ENCODE measurements at places on chromosomes 11 and 22.

DNA sequence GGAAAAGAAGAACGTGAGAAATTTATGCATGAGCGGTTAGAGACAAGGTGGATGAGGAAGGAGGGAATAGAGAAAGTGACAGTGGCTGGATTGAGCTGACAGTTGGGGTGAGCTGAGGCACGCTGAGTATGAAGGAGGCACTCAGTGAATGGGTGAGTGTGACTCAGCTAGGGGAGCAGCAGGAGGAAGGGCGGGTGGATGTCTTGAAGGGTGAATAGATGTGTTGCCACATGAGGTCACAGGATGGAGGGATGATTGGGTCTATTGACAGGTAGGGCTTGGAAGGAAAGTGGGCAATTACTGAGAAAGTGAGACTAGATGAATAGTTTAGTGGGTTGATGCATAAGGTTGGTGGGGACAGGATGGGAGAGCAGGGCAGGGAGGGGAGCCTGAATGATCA is 8.0 kb downstream of the IFITM10 start:
- no peak for DNase-seq

DNA sequence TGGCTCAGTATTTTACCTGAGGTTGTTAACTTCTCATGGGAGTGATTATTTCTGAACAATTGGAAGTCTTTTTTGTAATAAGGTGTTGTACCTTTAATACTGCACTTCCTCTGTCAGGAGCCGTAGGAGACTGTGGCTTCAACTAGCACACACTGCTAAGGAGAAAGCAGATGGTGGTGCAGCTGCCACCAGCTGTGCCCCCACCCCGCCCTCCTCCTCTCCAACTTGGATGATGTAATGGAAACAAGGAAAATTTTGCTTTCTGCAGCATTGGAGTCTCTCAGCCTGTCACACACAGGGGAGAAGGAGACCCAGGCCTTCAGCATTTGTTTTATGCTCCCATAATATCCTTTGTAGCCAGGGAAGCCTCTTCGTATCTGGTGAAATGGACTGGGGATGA is 91.2 kb downstream of the TEAD1 start:
- DNase-seq = no peak

DNA sequence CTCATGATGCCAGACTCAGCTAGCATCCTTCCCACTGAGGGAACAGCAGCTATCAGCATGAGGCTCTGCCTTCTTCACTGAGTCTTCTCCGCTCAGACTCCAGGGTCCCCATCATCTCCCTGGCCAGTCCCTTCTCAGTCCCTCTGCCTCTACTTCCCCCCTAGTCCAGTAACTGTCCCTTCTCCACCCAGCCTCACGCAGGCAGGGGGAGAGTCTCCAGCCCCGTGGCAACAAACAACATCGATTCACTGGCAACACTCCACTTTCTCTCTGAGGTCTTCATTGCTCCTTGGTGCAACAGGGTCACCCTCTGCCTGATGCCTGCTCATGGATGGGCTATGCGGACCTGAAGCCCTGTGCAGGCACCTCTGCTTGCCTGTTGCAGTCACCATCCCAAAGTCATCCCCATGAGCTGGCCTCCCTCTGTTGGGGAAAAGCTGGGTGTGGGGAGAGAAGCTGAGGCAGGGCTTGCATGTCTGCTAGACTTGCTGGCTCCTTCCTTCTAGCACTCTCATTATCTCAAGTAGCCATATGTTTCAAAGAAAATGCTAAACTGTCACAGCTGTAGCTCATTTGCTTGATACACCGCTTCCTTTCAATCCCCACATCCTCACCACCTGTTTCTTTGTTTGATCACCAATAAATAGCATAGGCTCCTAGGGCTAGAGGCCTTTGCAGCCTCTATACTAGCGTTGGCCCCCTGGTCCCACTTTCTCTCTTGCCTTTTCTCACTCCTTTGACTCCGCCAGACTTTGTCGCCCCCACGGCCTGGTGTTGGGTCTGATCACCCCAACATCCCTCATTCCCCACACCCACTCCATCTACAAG is 4.3 kb upstream of the BCR start:
- DNase-seq = no peak

GRCh38 chr11:27209562-27210005 is 153.4 kb downstream of the CCDC34 start:
- no peak for DNase-seq

GRCh38 chr22:19696504-19697276 is 17.6 kb upstream of the SEPTIN5 start:
- no peak for DNase-seq

GRCh38 chr22:22881116-22882000 is 6.3 kb upstream of the IGLL5 start:
- no peak for DNase-seq

DNA sequence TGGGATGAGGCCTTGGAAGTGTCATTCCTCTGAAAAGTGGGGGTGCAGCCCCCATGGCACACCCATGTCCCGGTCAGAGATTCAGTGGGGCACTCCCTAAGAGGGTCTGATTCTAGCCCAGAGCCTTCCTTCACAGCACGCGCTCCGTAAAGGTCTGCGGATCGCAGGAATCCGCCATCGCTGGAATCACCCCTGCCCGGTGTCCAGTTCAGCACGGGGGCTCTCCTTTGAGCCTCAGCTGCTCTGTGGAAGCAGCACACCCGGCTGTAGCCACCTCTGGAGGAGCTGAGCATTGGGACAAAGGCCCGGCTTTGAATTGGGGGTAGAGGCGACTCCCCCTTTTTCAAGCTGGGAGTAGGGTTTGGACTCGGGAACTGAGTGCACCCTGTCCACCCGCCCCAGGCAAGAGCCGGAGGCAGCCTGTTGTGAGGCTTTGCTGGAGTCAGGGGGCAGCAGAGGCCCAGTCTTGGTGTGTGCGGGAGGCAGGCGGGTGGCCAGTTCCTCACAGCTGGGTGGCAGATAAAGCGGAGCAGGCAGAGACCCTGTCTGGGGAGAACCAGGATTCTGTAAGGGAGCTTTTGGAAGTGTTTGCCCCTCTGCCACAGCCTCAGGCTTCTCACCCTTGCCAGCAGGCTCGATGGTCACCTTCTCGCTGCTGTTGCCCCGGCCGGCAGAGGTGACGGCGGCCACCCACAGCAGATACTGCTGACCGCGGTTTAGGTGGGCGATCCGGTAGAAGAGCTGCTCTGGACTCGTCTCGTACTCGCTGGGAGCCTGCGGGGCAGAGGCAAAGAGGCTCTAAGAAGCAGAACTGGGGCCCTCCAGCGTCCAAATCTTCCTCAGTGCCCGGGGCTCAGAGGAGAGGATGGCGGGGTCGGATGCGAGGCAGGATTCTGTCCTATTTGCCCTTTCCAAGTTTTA is 115.9 kb downstream of the CEP164 start:
- DNase-seq = no peak

- DNase-seq = no peak
These were observed 37.6 kb downstream of the FZD4 start for GRCh38 chr11:86917589-86917988.

DNA sequence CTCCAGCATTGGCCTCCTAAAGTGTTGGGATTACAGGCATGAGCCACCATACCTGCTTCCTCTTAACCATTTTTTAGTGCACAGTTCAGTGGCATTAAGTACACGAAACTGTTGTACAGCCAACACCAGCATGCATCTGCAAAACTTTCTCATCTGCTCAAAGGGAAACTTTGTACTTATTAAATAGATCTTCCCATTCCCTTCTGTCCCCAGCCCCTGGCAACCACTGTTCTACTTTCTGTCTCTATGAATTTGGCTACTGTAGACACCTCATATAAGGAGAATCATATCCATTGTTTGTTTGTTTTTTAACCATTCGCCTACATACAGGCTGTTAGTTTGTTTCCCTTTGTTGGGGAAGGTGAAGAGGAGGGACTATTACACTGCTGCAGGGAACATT is 6.5 kb upstream of the EP300 start:
- DNase-seq = no peak

DNA sequence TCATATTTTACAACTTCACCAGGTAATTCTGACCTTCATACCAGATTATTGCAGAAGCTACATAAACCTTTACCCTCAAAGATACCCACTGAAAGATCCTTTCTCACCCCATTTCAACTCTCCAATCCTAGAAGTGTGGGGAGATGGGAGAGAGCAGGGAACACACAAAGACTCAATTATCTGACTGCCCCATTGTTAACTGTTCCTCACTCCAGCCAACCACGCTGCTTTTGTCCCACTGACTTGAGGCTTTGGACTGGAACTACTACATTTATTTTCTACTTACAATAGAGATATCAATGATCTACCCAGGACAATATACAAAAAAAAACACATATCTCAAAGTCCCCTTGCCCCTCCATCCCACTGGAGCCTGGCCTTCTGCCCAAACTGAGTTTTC is 44.7 kb upstream of the SLN start:
- no peak for DNase-seq

- no peak for DNase-seq
These were observed 22.1 kb downstream of the OR8G5 start for GRCh38 chr11:124278261-124278660.

DNA sequence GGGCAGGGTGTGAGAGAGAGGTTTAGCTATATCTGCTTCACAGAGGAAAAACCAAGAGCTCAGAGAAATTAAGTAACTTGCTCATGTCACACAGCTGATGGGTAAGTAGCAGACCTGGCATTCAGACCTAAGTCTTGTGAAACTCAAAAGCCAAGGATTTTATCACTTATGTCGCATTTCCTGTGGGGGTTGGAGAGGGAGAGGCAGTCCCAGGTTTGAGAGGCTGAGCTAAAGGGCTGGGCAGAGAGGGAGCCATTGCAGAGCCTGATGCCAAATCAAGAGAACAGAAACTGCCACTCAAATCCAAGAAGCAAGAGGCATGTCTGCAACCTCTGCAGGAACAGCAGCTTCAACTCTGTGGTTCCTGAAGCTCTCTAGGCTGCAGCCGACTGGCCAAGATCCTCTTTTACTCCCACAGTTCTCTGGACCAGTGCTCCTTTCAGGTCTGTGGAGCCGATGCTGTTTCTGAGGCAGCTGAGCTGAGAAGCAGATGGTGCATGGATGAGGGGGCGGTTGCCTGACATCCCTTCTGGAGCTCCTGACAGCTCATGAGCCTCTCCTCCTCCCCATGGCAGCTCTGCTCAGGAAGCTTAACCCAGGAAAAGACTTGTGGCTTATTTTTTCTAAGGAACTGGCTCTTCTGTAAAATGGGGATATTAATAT is 47.6 kb upstream of the NAV2 start:
- DNase-seq = no peak

DNA sequence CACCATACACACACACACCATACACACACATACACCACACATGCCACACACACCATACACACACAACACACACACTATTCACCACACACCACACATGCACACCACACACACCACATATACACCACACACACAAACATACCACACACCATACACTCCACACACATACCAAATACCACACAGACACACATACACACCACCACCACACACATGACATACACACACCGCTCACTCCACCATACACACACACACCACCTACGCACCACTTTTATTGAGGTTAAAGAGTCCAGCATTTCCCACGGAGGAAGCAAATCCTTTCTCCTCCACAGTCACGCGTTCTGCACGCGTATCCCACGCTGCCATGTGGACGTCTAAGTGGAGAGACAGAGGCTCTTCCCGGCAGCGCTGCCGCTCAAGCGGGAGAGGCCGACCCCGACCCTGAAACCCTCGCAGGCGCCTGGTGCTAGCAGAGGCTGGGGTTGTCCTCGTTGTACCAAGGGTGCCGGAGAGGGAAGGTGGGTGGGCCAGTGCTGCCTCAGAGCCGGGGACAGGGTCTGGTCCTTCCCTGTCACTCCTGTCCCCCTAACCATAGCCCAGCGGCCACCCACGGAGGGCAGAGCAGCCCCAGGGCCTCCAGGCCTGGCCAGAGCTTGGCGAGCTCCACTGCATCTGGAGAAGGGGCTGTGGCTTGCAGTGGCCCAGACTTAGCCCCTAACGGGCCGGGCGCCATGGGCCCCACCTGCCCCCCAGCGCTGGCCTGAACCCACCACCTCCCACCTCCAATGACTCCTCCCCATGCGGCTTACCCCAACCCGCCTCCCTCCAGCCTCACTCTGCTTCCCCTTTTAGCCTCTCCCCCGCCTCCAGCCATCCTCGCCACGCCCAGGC is 1495.0 kb downstream of the BRD1 start:
- no peak for DNase-seq

DNA sequence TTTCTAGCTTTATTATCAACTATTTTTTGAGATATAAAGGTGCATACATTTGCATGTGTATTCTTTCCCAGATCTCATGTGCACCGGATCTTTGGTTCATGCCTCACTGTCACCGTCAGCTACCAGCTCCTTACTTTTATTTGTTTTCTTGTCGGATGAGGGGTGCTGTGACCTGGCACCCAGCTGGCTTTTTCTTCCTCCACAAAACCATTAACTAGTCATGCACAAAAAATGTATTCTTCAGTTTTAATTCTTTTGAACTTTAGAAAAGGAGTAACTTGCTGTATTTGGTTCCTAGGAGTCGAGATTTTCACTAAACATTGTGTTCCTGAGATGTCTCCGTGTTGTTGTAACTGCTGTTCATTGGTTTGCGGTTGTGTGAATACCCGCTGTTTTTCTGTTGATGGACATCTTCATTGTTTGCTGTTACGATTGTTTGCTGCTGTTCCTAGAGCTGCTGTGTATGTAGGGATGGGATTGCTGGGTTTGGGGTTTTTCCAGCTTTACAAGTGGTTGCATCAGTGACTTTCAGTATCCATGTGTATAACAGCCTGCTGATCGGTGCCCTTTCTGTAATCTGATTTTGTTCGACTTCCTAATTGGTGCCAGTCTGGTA is 39.4 kb downstream of the MOV10L1 start:
- DNase-seq = no peak

DNA sequence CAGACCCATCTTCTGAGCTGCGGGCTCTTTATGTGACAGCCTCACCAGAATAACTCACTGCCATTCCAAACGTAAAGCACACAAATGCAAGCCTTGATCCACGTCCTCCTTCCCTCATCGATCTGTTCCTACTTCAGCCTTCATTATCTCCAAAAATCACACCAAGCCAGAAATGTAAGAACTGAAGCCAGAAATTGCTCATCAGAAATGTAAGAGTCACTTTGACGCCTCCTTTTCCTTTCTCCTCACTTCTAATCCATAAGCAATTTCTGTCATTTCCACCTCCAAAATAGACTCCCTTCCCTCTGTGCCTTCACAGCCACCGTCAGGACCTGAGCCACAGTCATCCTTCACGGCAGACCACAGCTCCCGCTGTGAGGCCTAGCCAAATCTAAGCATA is 387.3 kb upstream of the B3GAT1 start:
- DNase-seq = no peak

- DNase-seq = no peak
These were observed 97.5 kb upstream of the ANO3 start for GRCh38 chr11:26234451-26234850.

- DNase-seq = no peak
These were observed at the start of gene LARGE2 for GRCh38 chr11:45922425-45923082. Gene LARGE2, plus strand, starts transcription at chr11:45922656. Its CDS starts 227 bp downstream, at chr11:45922883.

- DNase-seq = no peak
These were observed 43.6 kb upstream of the DDX6 start for GRCh38 chr11:118834427-118835028.

- no peak for DNase-seq
These were observed 26.2 kb upstream of the PARVG start for GRCh38 chr22:44154436-44154942.

DNA sequence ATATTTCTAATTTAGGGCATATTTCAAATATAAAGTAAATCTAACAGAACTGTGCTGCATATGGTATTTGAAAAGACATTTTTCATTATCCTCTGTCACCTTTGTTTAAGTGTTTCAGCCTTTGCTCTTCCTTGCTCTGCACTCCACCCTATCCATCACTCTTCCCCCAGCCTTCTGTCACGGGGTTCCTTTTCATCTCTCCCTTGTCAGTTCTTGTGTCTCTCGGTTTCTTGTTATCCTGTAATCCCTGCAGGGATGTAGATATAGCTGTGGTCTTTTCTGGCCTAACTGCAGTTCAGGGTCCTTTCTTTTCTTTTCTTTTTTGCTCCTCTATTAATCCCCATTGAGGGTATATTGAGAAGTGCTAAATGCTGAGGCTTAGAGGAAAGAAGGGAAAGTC is 261.9 kb downstream of the DCDC1 start:
- DNase-seq = no peak
